ENCODE measurements at places on chromosomes 16 and 17.
A peak's percentile ranks its signal among the peaks of the same experiment; 100 is the strongest.

GRCh38 chr16:13545271-13545670 is 374.7 kb upstream of the ERCC4 start:
- DNase-seq, result no peak

DNA sequence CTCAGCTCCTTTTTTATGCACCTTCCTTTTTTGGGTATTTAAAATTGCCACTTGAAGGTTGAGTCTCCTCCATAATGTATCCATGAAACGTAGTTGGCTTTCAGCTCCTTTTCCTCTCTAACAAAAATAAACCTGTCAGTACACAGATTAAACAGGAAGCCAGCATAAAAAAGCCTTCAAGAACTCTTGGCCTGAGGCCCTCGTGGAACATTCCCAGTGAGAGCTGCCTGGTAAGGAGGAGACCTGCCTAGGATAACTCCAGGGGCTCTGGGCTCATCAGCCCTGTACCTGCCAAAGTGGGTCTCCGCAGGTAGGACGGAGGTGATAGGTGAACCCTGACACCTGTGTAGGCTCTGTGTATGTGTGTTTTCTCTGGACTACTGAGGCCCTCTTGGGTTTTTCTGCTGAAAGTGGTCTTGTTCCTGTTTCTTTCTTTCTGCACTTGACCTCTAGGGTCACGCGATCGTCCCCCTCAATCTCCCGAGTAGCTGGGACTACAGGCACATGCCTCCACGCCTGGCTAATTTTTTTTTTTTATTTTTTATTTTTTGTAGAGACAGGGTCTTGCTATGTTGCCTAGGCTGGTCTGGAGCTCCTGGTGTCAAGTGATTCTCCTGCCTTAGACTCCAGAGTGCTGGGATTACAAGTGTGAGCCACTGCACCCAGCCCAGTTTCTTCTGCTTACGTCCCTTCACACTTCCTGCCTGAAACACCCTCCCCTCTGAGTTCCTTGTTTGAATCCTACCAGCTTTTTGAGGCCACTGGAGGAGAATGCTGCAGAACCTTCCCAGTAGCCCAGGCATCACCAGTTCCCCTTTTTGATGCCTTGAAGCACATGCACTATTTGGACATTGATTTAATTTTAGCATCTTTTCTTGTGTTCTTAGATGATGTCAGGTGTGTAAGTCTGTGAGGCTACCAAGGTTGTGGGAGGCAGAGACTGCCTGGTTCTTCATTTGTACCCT is 9.8 kb downstream of the PGS1 start:
- no peak for DNase-seq

DNA sequence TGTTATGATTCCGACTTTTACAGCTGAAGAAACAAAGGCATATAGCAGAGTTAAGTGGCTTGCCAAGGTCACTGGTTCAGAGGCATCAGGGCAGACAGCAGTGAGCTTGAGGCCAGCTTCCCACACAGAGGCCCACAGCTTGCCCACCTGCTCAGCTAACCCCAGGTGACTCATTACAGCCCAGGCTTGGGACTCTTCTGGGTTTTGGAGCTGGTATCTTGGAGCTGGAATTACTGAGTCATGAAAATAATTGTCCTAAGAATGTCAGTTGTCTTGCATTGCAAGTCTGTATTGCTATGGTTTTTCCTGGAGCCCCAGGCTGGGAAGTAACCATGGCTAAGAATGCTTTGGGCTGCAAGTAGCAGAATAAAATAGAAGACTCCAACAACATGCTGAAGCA is 32.4 kb upstream of the IRX3 start:
- no peak for DNase-seq

- DNase-seq, result no peak
Observed at GRCh38 chr17:10013365-10014112, 108.5 kb upstream of the RCVRN start.

GRCh38 chr17:79036596-79036995 is 12.6 kb downstream of the C1QTNF1 start:
- DNase-seq, result no peak

- DNase-seq, result no peak
Observed at GRCh38 chr17:77526728-77527350, 386.1 kb downstream of the SEC14L1 start.

DNA sequence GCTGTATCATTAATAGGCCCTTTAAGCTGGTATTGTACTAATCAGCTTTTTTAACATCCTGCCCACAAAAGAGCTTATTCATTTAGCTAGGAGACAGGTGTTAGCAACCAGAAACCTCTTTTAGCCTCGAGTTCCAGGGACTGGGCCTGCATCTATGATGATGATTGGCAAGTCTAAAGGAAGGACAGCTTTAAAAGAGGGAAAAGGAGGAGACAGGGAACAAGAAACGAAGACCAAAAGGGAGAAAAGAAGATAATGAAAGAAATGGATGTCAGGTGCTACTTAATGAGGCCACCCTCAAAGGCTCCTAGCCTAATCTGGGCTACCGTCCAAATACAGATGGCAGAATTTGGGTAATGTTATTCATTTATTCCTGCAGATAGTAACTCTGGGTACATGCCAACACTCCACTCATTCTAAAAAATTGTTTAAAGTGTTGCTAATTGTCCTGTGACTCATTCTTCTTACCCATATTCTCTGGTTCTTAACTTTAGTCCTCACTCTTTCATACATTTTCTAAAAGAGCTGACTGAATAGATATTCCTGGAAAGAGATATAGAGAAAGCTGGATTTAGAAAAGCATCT is 18.7 kb upstream of the RFFL start:
- peak; percentile 24 for DNase-seq

DNA sequence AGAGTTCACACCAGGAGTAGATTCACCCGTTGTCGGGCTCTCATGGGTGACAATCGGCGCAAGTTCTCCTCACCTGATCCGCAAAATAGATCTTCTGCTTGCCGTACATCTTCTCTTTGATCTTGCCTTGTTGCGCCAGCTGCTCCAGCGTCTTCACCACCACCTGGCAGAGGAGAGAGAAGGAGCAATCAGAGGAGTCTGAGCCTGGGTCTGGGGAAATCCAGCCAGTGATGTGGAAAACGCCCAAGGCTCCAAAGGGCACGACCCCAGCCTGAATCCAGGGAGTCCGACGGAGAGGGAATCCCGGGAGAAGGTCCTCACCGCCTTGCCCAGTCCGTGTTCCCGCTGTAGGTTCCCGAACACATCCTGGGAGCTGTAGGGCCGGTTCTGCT is 393 bp downstream of the PSMC3IP start:
- no peak for DNase-seq

GRCh38 chr16:69481901-69482341 is 57.5 kb downstream of the CYB5B start:
- DNase-seq, result no peak

DNA sequence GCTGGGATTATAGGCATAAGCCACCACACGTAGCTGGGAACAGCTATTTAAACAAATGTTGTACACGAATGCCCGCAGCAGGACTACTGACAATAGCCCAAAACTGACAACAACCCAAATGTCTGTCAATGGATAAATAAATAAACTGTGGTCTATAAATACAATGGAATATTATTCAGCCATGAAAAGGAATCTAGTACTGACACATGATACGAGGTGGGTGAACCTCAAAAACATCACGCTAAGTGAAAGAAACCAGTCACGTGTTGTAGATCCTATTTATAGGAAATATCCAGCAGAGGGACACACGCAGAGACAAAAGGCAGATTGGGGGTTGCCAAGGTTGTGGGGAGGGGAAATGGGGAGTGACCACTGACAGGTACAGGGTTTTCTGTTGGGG is 390.0 kb upstream of the TNRC6C start:
- DNase-seq, result no peak

DNA sequence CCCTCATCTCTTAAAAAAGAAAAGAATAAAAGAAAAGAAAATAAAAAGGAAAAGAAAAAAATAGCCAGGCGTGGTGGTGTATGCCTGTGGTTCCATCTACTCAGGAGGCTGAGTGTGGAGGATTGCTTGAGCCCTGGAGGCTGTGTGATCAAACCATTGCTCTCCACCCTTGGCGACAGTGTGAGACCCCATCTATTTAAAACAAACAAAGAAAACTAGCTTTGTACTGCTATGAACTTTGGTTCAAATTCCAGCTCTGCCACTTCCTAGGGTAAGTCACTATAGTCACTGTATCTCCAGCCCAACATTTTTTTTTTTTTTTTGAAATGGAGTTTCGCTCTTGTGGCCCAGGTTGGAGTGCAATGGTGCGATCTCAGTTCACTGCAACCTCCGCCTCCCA is 4.2 kb downstream of the CTF1 start:
- DNase-seq, result no peak

DNA sequence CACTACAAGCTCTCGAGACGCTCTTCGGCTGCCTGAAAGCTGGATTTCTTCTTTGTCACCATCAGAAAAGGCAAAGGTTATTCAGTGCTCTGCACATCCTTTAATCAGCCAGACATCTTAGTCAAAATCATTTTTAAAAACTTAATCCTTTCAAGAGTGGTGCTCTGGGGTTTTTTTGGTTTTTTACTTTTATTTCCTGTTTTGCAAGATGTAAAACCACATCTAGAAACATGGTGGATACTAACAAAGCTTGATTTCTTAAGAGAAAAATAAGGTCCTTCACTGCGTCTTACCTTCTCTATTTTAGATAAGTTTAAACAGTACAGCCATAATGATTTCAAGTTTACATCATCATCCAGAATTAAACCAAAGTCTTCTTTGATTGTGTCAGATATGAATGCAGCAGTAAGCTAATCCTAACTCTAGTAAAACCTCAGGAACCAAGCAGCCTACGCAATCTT is 6.3 kb downstream of the ANKRD11 start:
- DNase-seq, result no peak

GRCh38 chr17:28747051-28747691 is 3.4 kb downstream of the TRAF4 start:
- no peak for DNase-seq

DNA sequence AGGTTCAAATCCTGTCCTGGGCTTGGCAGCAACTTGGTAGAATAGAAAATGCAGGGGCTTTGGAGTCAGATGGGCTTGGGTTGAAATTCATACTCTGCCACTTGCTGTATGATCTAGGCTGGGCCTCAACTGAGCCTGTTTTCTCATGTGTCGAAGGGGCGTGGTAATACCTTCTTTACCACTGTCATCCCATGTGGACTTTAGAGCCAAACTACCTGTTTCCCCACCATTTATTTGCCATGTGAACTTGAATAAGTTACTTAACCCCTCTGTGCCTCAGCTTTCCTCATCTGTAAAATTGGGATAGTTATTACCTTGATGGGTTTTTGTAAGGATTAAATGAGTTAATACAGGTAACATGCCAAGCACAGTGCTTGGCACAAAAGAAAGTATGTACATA is 106.0 kb downstream of the COPRS start:
- no peak for DNase-seq

- DNase-seq, result no peak
Observed at GRCh38 chr16:72247821-72248253, 75.9 kb upstream of the PMFBP1 start.

- no peak for DNase-seq
Observed at GRCh38 chr17:33473061-33473460, 180.0 kb upstream of the ASIC2 start.

GRCh38 chr17:956905-957304 is 22.7 kb downstream of the NXN start:
- DNase-seq, result no peak

GRCh38 chr16:30414159-30414558 is 6.8 kb downstream of the ZNF771 start:
- DNase-seq, result no peak

- no peak for DNase-seq
Observed at GRCh38 chr17:69954241-69954925, 120.6 kb upstream of the KCNJ16 start.

DNA sequence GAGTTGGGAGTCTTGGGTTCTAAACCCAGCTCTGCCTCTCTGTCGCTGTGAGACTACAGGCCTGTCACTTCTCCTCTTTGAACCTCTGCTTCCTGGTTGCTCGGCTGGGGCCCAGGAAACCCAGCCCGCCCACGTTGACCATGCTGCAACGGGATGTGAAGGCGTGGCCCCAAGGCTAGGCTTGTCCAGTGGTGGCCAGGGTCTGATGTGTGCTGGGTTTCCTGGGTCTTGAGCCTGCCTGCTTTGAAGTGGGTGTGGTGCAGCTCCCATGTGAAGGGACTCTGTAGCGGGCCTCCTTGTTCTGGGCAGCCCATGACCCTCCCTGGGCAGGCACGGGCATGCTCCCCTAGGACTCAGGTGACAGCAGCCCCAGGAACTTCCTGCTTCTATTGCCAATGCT is 82.3 kb downstream of the SDR42E1 start:
- DNase-seq, result no peak

- DNase-seq, result no peak
Observed at GRCh38 chr17:72191921-72192799, 71.3 kb downstream of the SOX9 start.

DNA sequence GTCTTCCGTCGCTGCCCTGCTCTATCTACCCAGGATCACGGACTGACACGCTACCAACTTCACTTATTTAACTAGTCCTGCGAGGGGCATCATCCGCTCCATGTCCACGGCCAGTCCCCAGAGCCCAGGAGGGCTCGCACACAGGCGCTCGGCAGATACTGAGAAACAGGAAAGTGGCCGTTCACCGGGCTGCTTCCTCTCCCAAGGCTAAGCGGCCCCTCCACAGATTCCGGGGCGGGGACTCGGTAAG is 388 bp downstream of the OXLD1 start:
- peak; percentile 25 for DNase-seq

DNA sequence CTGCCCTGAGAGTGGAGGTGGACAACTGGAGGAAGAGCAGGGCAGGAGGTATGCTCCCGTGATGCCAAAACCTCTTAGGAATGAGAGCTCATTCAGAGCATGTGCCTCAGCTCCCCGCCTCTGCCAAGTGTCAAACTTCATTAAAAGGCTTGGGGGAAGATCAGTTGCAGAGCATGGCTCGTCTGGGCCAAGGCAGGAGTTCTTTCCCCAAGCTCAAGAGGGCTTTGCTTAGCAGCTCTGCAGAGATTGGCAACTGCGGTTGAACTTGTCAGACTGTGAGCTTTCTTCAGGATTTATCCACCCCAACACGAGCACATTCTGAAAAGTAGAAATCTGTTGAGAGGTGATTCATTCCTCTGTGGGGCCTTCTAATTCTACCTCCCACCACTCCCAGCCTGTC is 248.1 kb downstream of the HS3ST3A1 start:
- DNase-seq, result no peak

GRCh38 chr17:2421315-2422147 is 20.7 kb upstream of the MNT start:
- no peak for DNase-seq

DNA sequence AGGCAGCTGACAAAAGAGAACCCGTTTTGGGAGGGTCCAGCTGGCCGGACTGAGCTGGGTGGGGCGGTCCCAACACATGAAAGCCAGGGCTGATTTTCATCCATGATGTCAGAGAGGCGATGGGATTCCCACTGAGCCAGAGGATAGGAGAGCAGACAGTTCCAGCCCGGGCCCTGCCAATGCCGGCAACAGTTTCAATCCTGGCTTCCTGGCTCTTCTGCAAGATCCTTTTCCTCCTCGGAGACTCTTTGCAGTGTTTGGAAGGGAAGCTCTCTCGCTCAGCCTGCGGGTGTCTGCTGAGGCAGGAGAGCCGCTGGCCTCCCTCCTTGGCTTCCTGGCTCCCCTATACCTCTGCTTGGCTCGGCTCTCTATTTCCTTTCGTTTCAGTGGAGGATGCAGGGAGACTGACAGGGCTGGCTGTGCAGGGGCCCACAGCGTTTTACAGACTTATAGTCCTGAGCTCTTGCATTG is 145.5 kb upstream of the SOX9 start:
- DNase-seq, result no peak

All from activated CD4-positive, alpha-beta T cell treated with anti-CD3 and anti-CD28 coated beads for 4 hours (primary cell).